ENCODE measurements at places on chromosomes 7 and 10.

DNA sequence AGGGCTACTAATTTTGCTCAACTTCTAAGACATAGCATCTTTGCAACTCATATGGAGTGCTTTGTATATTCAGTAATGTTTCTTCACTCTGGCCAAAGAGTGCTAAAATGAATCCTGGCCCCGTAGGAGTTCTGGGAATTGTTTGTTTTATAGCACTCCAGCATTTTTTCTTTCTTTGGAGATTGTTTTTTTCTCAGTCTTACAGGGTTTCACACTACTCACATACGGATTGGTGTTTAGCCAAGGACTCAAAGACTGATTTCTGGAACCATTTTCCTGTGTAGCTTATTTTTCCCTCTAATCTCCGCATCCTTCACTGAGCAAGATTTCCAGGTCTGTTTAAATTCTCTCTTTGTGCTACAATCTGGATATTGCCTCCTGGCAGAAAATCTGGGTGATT lies 6.4 kb downstream of the TAS2R41 start:
- no peak for DNase-seq

DNA sequence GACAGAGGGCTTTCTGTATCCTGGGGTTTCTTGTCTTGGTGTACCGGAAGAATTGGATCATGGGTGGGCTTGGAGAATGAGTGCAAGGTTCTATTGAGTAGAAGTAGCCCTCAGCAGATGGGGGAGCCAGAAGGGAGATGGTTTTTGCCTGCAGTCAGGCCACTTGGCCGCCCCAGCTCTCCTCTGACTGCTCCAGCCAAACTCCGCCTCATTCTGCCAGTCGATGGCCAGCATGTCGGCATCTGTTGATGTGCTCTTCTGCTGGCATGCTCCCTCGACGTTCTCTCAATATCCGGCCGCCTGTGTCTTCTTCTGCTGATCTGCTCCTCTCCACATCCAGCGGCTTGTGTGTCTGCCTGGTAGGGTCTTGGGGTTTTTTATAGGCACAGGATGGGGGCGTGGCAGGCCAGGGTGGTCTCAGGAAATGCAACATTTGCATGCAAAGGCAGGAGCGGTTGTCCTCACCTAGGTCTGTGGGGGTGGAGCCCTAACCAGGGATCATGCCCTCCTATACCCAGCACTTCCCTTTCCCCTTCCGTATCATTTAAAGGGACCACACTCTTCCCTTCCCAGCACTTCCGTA lies 40.2 kb upstream of the TNS3 start:
- DNase-seq: no peak

DNA sequence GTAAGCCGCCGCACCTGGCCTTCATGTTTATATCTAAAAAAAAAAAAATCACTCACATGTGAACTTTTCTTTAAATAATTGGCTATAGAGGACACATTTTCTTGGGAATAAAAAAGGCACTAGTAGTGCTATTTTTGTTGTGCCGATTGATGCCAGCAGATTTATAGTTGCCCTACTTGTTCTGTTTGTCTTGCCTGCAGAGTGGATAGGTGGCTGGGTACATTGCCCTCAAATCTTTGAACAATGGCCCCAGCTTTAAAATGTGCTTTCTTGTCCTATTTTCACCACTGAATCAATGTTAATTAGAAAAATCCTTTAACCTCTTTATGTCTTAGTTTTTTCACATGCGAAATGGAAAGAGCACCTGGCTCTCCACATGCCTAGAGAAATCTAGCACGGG lies 30.1 kb upstream of the ZNRF2 start:
- DNase-seq: no peak

- no peak for DNase-seq
Observed at GRCh38 chr7:159148430-159149395, 4.0 kb upstream of the VIPR2 start.

- no peak for DNase-seq
Observed at GRCh38 chr10:31209478-31209877, 109.5 kb upstream of the ZEB1 start.

DNA sequence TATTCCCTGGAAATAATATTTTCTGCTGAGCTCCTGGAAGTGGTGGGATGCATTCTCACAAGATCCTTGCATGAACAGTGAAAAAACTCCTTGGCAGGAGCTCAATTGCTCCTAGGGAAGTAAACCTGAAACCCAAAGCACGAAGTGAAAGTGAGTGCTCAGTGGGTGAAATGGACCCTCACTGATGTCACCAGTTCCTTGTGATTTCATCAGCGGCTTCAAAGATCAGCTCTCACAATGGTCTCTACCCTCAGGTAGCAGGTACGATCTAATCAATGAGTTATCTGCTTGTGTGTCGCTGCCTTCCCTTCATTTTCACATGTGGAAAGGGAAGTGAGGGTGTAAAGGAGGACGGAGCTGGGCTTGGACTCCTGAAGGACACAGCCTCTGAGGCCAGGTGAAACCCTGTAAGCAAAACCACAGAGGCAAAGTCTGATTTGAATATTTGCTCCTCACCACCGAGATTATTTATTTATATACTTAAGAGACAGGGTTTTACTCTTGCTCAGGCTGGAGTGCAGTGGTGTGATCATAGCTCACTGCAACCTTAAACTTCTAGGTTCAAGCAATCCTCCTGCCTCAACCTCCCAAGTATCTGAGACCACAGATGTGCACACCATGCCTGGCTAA lies 255.4 kb upstream of the LYZL1 start:
- DNase-seq: no peak

DNA sequence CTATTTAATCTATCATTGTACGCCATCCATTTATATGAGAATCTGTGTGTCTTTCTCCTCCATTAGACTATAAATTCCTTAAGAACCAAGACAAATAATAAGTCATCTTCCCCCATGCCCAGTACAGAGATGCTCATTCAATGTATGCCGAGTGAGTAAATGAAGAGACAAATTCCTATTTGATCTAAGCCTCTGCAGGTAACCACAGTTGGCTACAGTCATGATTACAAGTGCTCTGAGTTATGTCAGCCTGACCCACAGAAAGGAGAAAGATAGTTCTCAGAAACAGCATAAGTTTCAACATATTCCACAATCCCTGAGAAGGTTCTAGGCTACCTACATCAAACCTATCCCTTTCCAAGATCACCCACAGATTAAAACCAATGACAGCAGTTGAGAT lies 46.1 kb downstream of the MPP7 start:
- DNase-seq: no peak

DNA sequence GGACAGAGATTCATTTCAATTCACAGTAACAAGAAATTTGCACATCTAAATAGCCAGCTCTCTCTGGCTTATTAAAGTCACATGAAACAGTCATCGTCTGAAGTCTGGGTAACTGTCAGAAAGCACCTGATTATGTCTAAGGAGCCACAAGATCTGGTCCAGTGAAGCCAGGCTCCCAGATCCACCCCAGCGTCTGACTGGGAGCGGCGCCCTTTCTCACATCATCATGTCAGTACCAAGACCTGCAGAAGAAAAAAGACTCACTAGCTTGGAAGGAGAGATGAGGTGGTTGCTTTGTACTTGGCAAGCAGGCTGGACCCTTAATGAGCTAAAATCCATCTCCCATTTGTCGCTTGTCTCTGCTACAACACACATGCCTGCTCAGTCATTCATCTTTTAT lies 58.4 kb downstream of the VOPP1 start:
- DNase-seq: no peak

- no peak for DNase-seq
Observed at GRCh38 chr7:144531181-144531580, 127.7 kb upstream of the NOBOX start.
